ENCODE measurements at places on chromosomes 2 and 18.

- DNase-seq = no peak
Measured at GRCh38 chr2:20483194-20483895, 36.5 kb downstream of the RHOB start.

GRCh38 chr2:236824836-236825235 lies 255.2 kb downstream of the ACKR3 start:
- DNase-seq = no peak

- DNase-seq = no peak
Measured at GRCh38 chr2:43131890-43132682, 94.3 kb downstream of the ZFP36L2 start.

GRCh38 chr2:207038299-207038698 lies 99.0 kb downstream of the CPO start:
- DNase-seq = no peak

GRCh38 chr2:24107-24506 lies 22.2 kb downstream of the FAM110C start:
- no peak for DNase-seq

All from stimulated activated CD4-positive, alpha-beta T cell treated with anti-CD3 and anti-CD28 coated beads, Interleukin-1b, Interleukin-23, amount 100 ng/mL, for 1 hour (primary cell).